A549 treated with Hydrocortisone at 1 μM for 4 hours (cell line): ENCODE measurements at places on chromosomes 6 and 20. TPM values are rescaled to one million over a fixed set of nuclear protein-coding genes. Genes with fewer than 3 reads are reported as not detected.

PRSS35 gene
- 0.05 to 0.09 TPM (median 0.07 TPM) in 5 replicates for total RNA-seq

ARMH2 gene
- not detected in 5 replicates for total RNA-seq

NFATC2 gene
- total RNA-seq = 6.7 to 8.6 TPM (median 8.2 TPM) in 5 replicates

SIGLEC1 gene
- total RNA-seq = 0.02 to 0.03 TPM (median 0.02 TPM) in 3 of 5 replicates, not detected in the others

DLK2 gene
- 5.6 to 8.1 TPM (median 7.6 TPM) in 5 replicates for total RNA-seq

RPL7L1 gene
- 61.3 to 99.1 TPM (median 63.8 TPM) in 5 replicates for total RNA-seq

NPEPL1 gene
- total RNA-seq = 30.7 to 36.0 TPM (median 32.2 TPM) in 5 replicates

TFB1M gene
- 7.4 to 9.6 TPM (median 8.9 TPM) in 5 replicates for total RNA-seq

ULBP1 gene
- 0.77 to 0.89 TPM (median 0.83 TPM) in 5 replicates for total RNA-seq

PAK5 gene
- not detected in 5 replicates for total RNA-seq

TPX2 gene
- total RNA-seq = 97.7 to 131 TPM (median 102 TPM) in 5 replicates

NUP43 gene
- total RNA-seq = 13.0 to 17.4 TPM (median 15.0 TPM) in 5 replicates

SIRPB2 gene
- total RNA-seq = not detected in 5 replicates

SYNDIG1 gene
- 1.2 to 2.0 TPM (median 1.8 TPM) in 5 replicates for total RNA-seq

CST1 gene
- 0.67 to 1.7 TPM (median 0.98 TPM) in 5 replicates for total RNA-seq

RIPOR2 gene
- total RNA-seq = 0.37 to 0.73 TPM (median 0.43 TPM) in 5 replicates

LAMA5 gene
- 313 to 453 TPM (median 400 TPM) in 5 replicates for total RNA-seq

PHACTR3 gene
- 0.08 to 0.54 TPM (median 0.31 TPM) in 5 replicates for total RNA-seq

FILIP1 gene
- 0.20 to 0.35 TPM (median 0.29 TPM) in 5 replicates for total RNA-seq

ABCF1 gene
- total RNA-seq = 45.1 to 64.6 TPM (median 49.2 TPM) in 5 replicates

CD40 gene
- 3.1 to 5.1 TPM (median 4.1 TPM) in 5 replicates for total RNA-seq

BPIFA1 gene
- total RNA-seq = not detected in 5 replicates

RAB44 gene
- total RNA-seq = 0.02 to 0.07 TPM (median 0.05 TPM) in 3 of 5 replicates, not detected in the others

PARD6B gene
- 2.7 to 3.9 TPM (median 3.4 TPM) in 5 replicates for total RNA-seq

NRSN1 gene
- not detected in 5 replicates for total RNA-seq

PRDM13 gene
- total RNA-seq = 0.71 to 1.1 TPM (median 0.83 TPM) in 5 replicates

DDX27 gene
- 57.8 to 67.8 TPM (median 58.8 TPM) in 5 replicates for total RNA-seq

BCAS1 gene
- total RNA-seq = 0.36 to 0.76 TPM (median 0.41 TPM) in 5 replicates

RSPO4 gene
- not detected in 5 replicates for total RNA-seq

GJA1 gene
- total RNA-seq = 44.8 to 73.9 TPM (median 61.9 TPM) in 5 replicates

TULP1 gene
- not detected in 5 replicates for total RNA-seq

ZBTB46 gene
- 0.71 to 1.0 TPM (median 0.81 TPM) in 5 replicates for total RNA-seq

RAMACL gene
- 0.08 to 0.16 TPM (median 0.10 TPM) in 5 replicates for total RNA-seq

RAET1L gene
- total RNA-seq = 0.15 to 0.61 TPM (median 0.35 TPM) in 5 replicates

RNF5 gene
- 34.1 to 48.8 TPM (median 44.7 TPM) in 5 replicates for total RNA-seq

GJA10 gene
- not detected in 5 replicates for total RNA-seq

AHCY gene
- total RNA-seq = 307 to 346 TPM (median 321 TPM) in 5 replicates

SEL1L2 gene
- not detected in 5 replicates for total RNA-seq

IL17F gene
- not detected in 5 replicates for total RNA-seq

PPP1R11 gene
- 40.1 to 41.4 TPM (median 40.2 TPM) in 5 replicates for total RNA-seq

FAM217B gene
- total RNA-seq = 5.5 to 6.7 TPM (median 6.3 TPM) in 5 replicates

HFE gene
- total RNA-seq = 8.0 to 14.6 TPM (median 12.4 TPM) in 5 replicates

SLC22A23 gene
- total RNA-seq = 8.4 to 10.0 TPM (median 9.3 TPM) in 5 replicates

ADGB gene
- not detected in 5 replicates for total RNA-seq

GMPR gene
- total RNA-seq = 4.3 to 6.5 TPM (median 5.6 TPM) in 5 replicates

HDGFL1 gene
- not detected in 5 replicates for total RNA-seq

SLC13A3 gene
- 0.09 to 0.14 TPM in 2 of 5 replicates, not detected in the others for total RNA-seq

DLGAP4 gene
- total RNA-seq = 54.7 to 63.1 TPM (median 59.9 TPM) in 5 replicates

SASH1 gene
- 2.0 to 2.7 TPM (median 2.5 TPM) in 5 replicates for total RNA-seq

C20orf144 gene
- 0.05 to 0.13 TPM (median 0.08 TPM) in 5 replicates for total RNA-seq

MAN1A1 gene
- 0.05 to 0.08 TPM (median 0.07 TPM) in 5 replicates for total RNA-seq

SLC24A3 gene
- 0.03 to 0.05 TPM (median 0.03 TPM) in 3 of 5 replicates, not detected in the others for total RNA-seq

KATNA1 gene
- total RNA-seq = 10.3 to 15.0 TPM (median 11.1 TPM) in 5 replicates

CRISP3 gene
- not detected in 5 replicates for total RNA-seq

METTL24 gene
- not detected in 5 replicates for total RNA-seq

TRAPPC3L gene
- not detected in 5 replicates for total RNA-seq
